ENCODE measurements at places on chromosomes 12 and 14. TPM values are rescaled to one million over a fixed set of nuclear protein-coding genes. Genes with fewer than 3 reads are reported as not detected.
A peak's percentile ranks its signal among the peaks of the same experiment; 100 is the strongest.

GRCh38 chr12:79534029-79534867 lies 156.5 kb downstream of the PAWR start:
- DNase-seq: no peak

- no peak for DNase-seq
Measured at GRCh38 chr12:3587402-3588013, 96.5 kb downstream of the PRMT8 start.

DNA sequence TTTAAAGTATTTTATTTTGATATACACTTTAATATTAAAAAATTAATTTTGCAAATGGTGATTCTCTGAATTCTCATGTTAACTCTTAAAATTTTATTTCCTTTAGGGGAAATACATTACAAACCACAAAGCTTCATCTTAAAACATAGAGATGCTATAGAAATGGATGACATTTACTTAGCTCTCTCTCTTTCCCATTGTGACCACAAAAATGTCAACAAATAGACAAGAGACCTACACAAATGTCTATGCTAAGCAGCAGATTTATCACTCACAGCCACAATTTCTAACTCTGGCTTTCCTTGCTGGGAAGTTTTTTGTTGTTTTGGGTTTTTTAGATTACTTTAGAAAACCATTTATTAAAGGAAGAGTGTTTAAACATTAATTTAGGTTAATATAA lies 19.9 kb upstream of the PHC1 start:
- DNase-seq: no peak

DNA sequence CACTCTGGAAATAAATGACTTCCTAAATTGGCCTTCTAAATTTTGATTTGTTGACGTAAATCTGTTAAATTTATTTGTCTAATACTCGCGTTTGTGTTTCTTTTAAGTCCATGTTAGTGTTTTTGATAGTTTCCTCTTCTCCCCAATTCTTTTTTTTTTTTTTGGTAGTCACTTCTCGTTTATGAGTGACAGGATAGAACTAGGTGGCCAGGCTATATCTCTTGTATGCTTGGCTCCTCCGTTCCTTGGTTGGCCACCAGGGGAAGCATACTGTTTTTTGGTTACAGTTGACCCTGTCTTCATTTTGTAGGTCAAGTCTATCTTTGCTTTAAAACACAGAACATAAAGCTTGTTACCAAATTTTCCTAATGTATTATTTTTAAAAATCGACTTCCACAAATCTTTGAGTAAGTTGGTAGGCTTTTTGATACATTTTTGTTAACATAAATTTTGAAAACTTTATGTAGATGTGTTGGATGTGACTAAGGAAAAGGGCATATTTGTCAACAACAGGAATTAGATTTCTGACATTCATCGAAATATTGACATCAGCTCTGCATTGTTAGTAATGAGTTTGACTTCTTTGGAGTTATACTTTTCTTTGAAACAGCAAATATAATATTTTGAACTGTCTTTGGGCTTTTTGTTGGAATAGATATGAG lies 2.2 kb downstream of the RCOR1 start:
- peak; percentile 63 for DNase-seq

- no peak for DNase-seq
Measured at GRCh38 chr14:96309896-96310330, 53.2 kb downstream of the ATG2B start.

DNA sequence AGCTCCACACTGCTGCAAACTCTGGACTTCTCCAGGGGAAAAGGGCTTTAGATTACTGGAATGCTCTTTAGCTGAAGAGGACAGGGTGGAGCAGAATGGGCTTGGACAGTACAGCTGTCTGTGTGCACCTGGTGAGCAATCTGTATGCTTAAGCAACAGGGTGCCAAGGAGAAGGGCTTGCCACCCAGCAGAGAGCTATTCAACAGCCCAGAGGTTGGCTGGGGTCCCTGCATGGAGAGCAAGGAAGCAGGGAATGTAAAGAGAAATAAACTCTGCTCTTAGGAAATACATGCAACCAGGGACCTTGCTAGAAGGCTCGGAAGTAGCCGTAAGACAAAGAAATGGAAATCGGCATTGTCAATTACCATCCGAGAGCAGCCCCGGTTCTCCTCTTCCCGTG lies 53.0 kb upstream of the CORO1C start:
- no peak for DNase-seq

GRCh38 chr12:66716522-66716921 lies 37.6 kb upstream of the GRIP1 start:
- no peak for DNase-seq

- DNase-seq: no peak
Measured at GRCh38 chr12:103884316-103884715, 43.3 kb upstream of the NT5DC3 start.

The TAS2R20 gene
- 0.76 TPM for total RNA-seq

The RNASE4 gene
- total RNA-seq: 3.9 TPM

The ANKS1B gene
- 0.54 TPM for total RNA-seq

The MED6 gene
- total RNA-seq: 39.6 TPM

The TIMELESS gene
- 47.0 TPM for total RNA-seq

The SIX4 gene
- 24.5 TPM for total RNA-seq

Data from HCT116 (cell line).